ENCODE measurements at places on chromosomes 16 and 17.
A peak's percentile ranks its signal among the peaks of the same experiment; 100 is the strongest.

DNA sequence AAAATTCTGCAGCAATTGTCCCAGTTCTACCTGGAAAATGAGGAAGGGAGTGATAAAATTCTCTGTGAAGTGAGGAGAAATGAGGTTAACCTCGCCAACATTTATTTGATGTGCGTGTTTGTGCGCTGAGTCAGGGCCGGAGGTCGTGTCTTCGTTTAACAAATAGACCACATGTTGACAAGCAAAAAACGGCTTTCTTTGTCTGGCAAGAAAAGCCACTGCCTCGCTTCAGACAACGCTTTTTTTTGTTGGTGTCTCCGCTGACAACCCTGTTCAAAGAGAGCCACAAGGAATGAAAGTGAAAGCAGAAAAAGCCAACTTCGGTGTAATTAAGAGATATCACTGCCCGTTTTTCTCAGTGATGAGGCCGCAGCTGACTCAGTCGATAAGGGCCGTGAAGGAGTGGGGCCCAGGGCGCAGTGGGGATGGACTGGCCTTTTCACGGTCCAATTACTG is 510.6 kb downstream of the CDH13 start:
- DNase-seq: peak; percentile 78

DNA sequence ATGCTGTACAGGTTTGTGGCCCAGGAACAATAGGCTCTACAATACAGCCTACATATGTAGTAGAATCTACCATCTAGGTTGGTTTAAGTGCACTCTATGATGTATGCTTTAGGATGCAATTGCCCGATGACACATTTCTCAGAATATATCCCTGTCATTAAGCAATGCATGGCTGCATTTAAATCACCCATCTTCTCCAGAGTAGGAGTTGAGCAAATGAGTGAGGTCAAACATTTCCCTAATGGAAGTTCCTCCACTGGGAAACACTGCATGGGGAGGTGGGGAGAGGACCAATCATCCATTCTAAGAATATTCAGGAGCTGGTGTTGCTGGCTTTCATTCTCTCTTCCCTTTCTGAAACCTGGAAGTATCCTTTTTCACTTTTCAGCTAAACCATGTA is 2.0 kb upstream of the PCTP start:
- DNase-seq: no peak

DNA sequence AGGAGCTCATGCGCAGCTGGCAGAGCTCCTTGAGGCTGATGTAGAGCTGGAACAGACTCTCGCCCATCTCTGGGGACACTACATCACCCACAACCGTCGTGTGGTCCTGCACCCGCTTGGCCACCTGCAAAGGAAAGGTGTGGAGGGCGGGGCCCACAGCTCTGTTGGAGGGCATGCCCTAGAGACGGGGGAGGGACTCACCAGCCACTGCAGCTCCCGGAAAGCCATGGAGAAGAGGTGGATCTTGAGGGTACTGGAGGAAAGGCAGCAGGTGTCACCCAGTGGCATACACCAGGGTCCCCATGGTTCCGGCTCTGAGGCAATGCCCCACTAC is 8.6 kb downstream of the UNC13D start:
- DNase-seq: no peak

- no peak for DNase-seq
Observed at GRCh38 chr17:40686192-40686591, 17.4 kb downstream of the KRT24 start.

DNA sequence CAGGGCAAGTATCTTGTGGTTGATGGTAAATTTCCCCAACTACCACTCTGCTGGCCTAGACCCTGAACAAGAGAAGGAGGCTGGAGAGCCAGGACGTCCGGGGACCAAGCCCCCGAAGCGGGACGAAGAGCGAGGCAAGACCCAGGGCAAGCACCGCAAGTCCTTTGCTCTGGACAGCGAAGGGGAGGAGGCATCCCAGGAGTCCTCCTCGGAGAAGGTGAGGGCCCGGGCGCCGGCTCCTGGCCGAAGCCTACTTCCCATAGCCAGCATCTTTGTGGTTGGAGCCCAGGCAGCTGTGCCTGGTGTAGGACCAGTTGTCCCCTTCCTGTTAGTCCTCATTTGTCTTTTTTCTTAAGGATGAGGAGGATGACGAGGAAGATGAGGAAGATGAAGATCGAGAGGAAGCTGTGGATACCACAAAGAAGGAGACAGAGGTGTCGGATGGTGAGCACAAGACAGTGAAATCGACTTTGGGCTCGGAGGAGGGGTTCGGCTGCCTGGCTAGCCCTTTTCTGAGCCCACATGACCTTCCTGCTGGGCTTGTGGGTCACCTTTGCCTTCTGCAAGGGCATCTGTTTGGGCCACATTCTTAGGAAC is 11.8 kb downstream of the SETD1A start:
- no peak for DNase-seq

GRCh38 chr17:27919079-27919478 is 25.9 kb upstream of the LYRM9 start:
- DNase-seq: no peak

GRCh38 chr16:31271621-31272190 is 11.9 kb downstream of the ITGAM start:
- DNase-seq: no peak

GRCh38 chr16:80148826-80149225 is 392.0 kb upstream of the DYNLRB2 start:
- no peak for DNase-seq

- no peak for DNase-seq
Observed at GRCh38 chr17:35236821-35237220, 6.1 kb upstream of the SLFN5 start.

DNA sequence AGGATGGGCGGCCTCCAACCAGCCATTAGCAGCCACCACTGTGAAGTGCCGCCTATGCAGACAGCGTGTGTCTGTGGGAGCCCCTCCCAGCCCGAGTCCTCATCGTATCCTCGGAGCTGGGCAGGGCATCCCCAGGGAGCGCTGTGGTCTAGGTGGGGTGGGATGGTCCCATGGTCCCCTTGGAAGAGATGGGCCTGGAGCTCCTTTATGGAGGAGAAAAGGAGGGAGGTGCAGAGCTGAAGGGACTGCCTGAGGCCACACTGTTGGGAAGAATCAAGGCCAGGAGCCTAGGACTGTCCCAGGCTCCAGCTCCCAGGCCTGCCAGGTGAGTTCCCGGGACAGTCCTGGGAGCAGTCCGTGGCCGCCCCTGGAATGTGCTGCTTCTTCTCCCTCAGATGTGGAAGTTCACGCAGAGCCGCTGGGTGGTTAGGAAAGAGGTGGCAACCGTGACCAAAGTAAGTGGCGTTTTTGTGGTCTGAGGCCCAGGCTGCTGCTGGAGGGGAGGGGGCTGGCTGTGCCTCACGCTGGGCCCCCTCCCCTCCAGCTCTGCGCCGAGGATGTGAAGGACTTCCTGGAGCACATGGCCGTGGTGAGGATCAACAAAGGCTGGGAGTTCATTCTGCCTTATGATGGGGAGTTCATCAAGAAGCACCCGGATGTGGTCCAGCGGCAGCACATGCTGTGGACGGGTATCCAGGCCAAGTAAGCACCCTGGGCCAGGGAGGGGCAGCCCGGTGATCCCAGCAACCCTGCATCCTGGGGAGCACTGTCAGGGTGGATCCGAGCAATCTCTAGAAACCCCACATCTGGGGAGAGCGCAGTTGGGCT is 27.0 kb downstream of the POLR3E start:
- no peak for DNase-seq

DNA sequence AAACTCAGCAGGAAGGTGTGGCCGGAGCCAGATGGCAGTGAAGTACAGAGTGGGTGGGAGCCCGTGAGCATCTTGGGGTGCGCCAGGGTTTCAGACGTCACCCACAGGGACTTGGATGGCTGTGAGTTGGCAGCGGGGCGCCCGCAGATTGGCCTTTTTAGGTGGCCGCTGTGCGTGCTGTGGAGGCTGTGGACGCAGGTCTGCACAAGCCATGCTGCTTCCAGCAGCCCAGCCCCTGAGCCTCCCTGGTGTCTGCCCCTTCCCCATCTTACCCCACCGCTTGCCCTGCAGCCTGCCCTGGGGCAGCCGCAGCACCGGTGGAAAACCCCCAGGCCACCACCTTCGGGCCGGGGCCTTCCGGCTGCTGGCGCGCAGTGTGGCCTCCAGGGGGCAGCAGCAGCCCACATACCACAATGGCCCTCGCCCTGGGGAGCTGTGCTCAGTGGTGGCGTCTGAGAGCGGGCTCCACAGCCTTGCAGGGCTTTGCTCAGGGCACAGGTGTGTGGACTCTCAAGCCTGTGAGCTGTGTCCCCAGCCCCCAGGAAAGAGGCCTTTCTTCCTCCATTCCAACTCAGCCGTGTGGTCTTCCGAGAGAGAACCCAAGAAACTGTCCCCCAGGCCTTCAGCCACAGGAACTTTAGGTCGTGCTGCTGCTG is 11.8 kb downstream of the ENDOV start:
- peak; percentile 76 for DNase-seq

GRCh38 chr17:76246080-76247066 is 6.1 kb upstream of the RNF157 start:
- no peak for DNase-seq

DNA sequence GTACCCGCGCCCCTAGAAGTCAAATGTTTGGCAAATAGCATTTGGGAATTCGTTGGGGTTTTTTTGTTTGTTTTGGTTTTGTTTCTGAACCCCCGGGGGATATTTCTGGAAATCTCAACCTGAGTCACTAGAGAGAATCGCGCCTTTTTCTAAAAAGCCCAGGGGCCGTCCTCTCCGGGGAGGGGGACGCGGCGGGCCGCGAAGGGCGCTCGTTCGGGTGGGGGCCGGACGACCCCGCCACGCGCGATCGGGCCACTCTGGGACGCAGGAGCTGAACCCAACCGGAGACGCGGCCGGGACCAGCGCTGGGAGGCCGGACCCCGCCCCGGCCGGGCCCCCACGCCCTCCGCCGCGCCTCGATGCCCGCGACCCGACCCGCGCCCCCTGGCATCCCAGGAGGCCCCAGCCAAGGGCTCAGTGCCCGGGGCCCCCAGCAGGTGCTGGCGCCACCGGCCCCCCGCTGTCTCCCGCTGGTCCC is 302 bp downstream of the LITAF start:
- DNase-seq: no peak

DNA sequence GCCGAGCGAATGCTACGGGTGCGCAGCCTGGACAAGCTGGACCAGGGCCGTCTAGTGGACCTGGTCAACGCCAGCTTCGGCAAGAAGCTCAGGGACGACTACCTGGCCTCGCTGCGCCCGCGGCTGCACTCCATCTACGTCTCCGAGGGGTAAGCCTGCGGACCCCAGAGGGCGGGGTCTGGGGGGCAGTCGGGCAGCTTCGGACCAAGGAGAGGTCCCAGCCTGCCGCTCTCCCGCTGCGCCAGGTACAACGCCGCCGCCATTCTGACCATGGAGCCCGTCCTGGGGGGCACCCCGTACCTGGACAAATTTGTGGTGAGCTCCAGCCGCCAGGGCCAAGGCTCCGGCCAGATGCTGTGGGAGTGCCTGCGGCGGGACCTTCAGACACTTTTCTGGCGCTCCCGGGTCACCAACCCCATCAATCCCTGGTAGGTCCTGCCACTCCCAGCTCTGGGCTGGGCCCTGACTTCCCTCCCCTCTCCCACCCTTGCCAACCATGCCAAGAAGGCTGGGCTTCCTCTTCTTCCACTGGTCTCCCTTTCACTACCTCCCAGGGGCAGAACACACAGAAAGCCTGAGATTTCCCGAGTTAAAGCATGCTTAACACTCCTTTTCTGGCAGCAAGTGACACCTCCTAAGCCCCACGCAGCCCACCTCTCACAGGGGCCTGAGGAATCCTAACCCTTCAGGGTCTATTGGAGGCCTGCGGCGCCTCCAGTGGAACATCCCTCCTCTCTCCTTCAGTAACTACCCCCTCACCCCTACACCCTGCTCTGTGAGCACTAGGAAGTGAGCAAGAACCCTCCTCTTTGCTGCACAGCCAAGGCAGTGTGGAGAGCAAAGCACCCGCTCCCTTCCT is 3.2 kb downstream of the NAGS start:
- DNase-seq: no peak

DNA sequence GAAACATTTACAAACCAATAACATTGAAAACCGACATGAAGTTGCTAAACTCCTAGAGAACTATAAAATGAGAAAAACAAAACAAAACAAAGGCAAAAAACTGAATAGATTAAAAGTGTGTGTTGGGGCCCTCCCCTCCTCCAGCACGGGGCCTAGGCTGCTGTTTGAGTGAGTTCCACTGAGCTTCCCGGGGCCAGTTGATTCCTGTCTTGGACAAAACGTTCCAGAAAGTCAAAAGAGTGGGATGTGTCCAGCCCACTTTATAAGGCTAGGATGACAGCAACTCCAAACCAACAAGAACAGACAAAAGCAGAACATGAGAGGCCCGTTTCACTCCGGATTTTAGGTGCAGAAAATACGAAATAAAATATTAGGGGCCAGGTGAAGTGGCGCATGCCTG is 11.6 kb upstream of the CSNK1D start:
- DNase-seq: no peak

GRCh38 chr17:75540923-75541503 is 15.5 kb downstream of the LLGL2 start:
- no peak for DNase-seq

GRCh38 chr17:17808706-17809432 is 27.9 kb downstream of the SREBF1 start:
- DNase-seq: no peak

DNA sequence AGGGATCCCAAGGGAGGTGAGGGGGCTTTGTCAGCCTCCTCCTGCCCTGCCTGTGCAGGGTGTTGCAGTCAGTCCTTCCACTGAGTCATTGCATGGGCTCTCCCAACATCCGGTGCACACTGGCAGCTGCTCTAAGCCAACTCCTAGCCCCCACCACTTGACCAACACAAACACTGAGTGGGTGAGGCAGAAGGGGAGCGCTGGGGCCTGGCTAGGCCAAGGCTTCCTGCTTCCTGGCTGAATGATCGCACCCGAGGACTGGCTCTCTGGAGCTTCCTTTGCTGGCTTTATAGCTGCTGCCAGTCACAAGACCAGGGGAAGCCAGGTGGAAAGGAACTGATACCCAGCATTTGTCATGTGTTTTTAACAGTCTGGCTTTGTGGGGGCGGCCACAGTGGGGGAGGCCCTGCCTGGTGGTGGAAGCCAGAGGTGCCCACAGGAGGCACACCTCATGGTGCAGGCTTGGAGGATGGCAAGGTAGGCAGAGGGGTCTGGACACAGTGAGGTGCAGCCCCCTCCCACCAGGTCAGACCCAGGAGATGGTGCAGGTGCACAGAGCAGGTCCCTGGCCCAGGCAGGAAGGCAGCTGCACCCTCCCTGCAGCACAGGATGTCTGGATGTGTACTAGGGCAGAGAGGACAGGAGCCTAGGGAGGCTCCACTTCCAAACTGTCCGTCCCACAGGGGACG is 6.8 kb downstream of the MPG start:
- DNase-seq: peak; percentile 86

GRCh38 chr16:30142672-30143346 is 19.8 kb upstream of the MAPK3 start:
- DNase-seq: no peak

DNA sequence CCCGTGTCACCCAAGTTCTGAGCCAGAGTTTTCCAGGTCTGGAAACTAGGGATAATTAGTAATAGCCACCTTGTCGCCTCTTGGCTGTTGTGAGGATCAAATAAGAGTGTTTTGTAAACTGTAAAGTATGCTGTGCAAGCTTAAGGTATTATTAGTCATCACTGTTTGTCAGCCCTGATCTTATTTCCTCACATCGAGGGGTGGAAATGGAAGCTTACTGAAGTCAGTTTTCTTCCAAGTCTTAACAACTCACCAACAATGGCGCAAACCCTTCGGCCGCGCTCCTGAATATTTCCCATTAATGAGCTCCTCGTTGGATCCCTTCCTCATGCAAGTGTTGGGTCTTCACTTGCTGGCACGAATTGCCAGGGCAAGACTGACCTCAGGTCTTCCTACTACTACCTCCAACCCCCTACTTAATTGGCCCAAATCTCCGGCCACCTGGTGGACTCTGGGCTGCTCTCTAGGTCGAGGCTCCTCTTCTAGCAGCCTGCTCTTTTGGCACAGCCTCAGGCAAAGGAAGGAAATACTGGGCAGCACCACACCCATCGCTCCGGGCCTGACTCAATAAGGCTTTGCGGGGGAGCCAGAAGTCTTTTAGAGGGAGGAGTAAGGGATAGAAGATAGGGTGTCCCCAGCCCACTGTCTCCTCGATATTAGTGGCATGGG is 885 bp upstream of the SLC35B1 start:
- DNase-seq: no peak
